ENCODE measurements at places on chromosomes 12 and 14. TPM values are rescaled to one million over a fixed set of nuclear protein-coding genes. Genes with fewer than 3 reads are reported as not detected.

DNA sequence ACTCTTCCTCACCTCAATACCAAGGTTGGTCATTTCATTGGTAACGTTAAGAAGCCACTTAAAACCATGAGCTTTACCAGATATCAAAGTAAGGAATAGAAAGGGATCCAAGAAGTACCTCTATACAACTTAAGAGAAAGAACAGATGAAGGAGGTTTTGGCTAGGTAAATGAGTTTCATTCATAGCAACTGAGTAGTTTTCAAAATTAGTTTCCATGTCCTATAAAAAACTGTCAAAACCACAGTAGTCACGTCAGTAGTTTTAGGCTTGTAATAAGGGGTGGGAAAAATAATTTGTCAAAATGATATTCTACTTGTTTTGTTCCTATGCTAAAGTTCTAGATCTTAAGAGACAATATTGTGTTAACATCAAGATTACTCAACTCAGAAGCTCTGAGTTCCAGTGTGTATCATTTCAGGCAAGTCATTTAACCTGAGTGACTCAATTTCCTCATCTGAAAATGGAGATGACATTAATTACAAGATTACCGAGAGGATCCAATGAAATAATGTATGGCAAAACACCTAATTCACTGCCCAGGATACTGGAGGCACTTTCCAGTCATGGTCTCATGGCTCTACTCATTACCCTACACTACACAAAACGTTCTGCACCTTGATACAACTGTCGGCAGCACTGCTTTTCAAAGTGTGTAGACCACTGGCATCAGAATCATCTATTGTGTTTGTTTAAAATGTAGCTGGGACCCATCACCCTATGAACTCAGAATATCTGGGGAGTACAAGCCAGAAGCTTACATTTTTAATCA, 24.1 kb upstream of the SLC6A13 start:
- no peak overlapping the region for H3K4me3 ChIP-seq
- H3K4me1 ChIP-seq: no peaks in the 10 kb centered on the region
- no peaks in the 10 kb centered on the region for H3K27me3 ChIP-seq
- no peak for DNase-seq

- no peaks in the 10 kb centered on the region for H3K36me3 ChIP-seq
- H3K27ac ChIP-seq: no peak overlapping the region
- H3K4me3 ChIP-seq: no peak overlapping the region
Measured at GRCh38 chr12:108459149-108459548, 55.9 kb upstream of the FICD start.

- H3K36me3 ChIP-seq: no peaks in the 10 kb centered on the region
- H3K27ac ChIP-seq: no peak overlapping the region
- H3K4me1 ChIP-seq: peaks cover 3% of the 10 kb centered on the region
- no peak for DNase-seq
- no peak overlapping the region for H3K4me3 ChIP-seq
- no peaks in the 10 kb centered on the region for H3K27me3 ChIP-seq
Measured at GRCh38 chr12:78674311-78675090, 190.1 kb upstream of the SYT1 start.

DNA sequence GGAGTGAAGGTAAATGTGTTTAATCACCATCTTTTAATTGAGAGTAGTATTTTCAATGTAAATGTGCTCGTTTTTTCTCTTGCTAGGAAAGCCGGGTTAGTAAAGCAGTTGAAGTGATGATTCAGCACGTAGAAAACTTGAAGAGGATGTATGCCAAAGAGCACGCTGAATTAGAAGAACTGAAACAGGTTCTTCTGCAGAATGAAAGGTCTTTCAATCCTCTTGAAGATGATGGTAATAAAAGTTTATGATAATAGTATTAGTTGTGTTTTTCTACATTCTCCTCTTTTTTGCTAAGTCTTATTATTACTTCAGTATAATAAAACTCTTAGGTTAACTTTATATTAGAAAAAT, 93.9 kb downstream of the DNAI7 start:
- no peaks in the 10 kb centered on the region for H3K4me1 ChIP-seq
- H3K4me3 ChIP-seq: no peak overlapping the region
- DNase-seq: no peak

Gene CDK17
- 16.8 TPM for total RNA-seq

Gene MEG3
- total RNA-seq: 0.74 TPM

DNA sequence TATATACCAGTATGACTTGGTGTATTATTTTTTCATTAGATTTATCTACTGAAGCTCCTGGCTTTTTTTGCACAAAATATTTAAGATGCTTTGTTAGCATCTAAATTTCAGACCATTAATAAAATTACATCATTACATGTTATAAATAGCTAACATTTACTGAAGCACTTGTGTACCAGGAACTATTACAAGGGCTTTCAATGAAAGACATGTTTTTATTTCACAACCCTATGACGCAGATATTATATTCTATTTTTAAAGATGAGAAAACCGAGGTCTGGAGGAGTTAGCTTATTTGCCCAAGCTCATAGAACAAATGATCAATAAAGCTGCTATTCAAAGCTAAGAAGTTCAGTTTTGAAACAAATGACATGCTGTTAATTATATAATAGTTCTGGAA, 420.4 kb upstream of the DCN start:
- H3K27me3 ChIP-seq: no peaks in the 10 kb centered on the region
- peaks cover 4% of the 10 kb centered on the region for H3K36me3 ChIP-seq
- no peak overlapping the region for H3K27ac ChIP-seq

- DNase-seq: no peak
- H3K4me1 ChIP-seq: no peaks in the 10 kb centered on the region
- H3K27me3 ChIP-seq: peaks cover 35% of the 10 kb centered on the region
- no peak overlapping the region for H3K27ac ChIP-seq
- no peaks in the 10 kb centered on the region for H3K36me3 ChIP-seq
- H3K4me3 ChIP-seq: no peak overlapping the region
Measured at GRCh38 chr14:78566859-78567172, 396.6 kb downstream of the NRXN3 start.

Gene KERA
- total RNA-seq: 0.17 TPM

Gene PPM1H
- total RNA-seq: 31.0 TPM

Gene RERGL
- total RNA-seq: 1.1 TPM

Gene TRIM9
- 6.3 TPM for total RNA-seq

DNA sequence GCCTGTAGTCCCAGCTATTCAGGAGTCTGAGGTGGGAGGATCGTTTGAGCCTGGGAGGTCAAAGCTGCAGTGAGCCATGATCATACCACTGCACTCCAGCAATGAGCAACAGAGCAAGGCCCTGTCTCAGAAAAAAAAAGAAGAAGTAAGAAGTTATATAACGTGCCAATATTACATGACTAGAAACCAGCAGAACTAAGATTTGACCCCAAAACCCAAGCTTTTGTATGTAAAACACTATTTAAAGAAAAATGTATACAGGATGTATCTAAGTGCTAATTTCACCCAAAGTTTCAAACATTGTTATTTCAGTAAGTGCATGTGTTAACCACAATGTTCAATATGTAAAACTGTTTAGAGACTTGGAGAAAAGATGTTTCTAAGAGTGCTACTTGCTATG, 94.7 kb downstream of the SLC5A8 start:
- no peaks in the 10 kb centered on the region for H3K4me1 ChIP-seq
- H3K36me3 ChIP-seq: no peaks in the 10 kb centered on the region
- H3K27ac ChIP-seq: no peak overlapping the region

- DNase-seq: no peak
- H3K27ac ChIP-seq: peak overlapping the region; percentile 81
- H3K4me1 ChIP-seq: peaks cover 5% of the 10 kb centered on the region
- H3K36me3 ChIP-seq: peaks cover 58% of the 10 kb centered on the region
Measured at GRCh38 chr12:1332327-1332726, 262.1 kb downstream of the FBXL14 start.

DNA sequence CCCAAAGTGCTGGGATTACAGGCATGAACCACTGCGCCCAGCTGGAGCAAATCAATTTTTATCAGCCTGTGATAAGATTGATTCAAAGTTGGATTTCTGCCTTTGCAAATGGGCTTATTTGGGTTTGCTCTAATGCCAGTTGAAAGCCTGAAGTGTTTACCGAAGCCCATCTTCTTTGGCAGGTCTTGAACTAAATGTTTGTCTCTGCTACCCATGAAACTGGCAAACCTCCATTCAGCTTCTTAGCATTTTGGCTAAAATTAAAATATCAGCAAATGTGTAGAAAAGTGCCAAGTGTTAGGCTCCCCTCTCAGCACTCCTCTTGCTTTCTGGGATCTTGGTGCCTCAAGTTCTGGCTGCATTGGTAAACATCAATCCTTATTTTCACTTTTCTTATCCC, 61.5 kb downstream of the MGAT4C start:
- H3K27ac ChIP-seq: no peak overlapping the region
- H3K4me1 ChIP-seq: no peaks in the 10 kb centered on the region
- no peaks in the 10 kb centered on the region for H3K36me3 ChIP-seq
- no peak overlapping the region for H3K4me3 ChIP-seq
- no peaks in the 10 kb centered on the region for H3K27me3 ChIP-seq
- DNase-seq: no peak

Measured in type B pancreatic cell (in vitro differentiated cells).